ENCODE measurements at places on chromosomes 2 and 18. TPM values are rescaled to one million over a fixed set of nuclear protein-coding genes. Genes with fewer than 3 reads are reported as not detected.

DNA sequence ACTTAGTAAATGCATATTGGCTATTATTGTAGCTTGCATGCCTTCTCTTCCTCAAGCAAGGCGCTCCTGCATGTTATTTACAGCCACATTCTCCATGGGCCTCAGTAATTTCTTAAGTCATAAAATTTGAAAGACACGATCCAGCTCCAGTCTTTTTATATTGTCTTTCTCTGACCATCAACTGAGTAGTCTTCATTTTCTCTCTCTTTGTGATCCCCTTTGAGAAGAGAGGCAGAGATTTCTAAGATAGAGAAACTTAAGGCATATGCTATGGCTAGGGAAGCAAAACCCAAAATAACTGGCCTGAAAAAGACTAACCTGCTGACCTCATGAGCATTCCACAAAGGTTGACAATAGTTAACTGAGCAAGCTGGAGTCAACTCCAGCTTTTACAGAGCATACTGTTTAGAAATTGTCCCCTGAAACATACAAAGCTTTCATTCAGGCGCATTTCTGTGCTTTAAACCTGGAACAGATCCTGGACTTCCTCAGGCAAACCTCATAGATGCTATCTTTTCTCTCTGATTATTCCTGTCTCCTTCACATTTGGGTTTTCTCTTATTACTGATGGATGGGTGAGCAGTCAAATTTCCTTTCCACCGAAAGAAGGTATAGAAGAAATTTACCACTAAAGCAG, 4.6 kb downstream of the DPP4 start:
- H3K27me3 ChIP-seq = no peaks in the 10 kb centered on the region
- H3K4me1 ChIP-seq = peaks cover 17% of the 10 kb centered on the region

DNA sequence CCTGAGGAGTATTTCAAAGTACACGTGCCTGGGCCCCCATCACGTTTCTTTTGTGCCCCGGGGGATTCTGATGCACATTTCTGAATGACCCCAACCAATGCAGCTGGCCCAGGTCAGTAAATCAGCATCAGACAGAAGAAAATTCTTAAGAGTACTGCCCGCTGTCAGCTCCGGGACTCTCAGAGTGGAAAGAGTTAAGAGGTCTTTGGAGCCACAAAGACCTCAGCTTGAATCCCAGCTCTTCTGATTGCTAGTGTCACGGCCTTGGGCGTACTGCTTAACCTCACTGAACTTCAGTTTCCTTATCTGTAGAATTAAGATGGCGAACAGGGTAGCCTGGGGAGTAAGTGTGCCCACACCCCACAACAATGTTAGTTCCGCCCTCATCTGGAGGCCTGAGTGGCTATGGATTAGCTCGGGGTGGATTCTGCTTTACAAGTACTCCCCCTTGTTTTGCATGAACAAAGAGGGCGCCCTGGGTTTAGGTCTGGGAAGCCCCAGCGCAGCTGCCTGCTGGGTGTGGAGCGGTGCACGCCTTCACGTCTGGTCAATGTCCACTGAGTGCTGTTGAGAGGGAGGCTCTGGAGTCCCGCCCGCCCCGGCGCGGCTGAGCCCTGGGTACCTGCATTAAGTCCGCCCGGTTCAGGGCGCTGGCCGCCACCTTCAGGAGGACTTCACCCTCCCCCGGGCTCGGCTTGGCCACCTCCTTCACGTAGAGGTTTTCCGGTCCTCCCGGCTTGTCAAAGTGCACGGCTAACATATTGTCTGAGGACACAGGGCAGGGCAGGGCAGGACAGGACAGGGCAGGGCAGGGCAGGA, 858 bp downstream of the TP53I3 start:
- DNase-seq = peak; percentile 99
- no peaks in the 10 kb centered on the region for H3K27me3 ChIP-seq
- H3K27ac ChIP-seq = peak overlapping the region; percentile 99
- H3K36me3 ChIP-seq = peaks cover 29% of the 10 kb centered on the region

DNA sequence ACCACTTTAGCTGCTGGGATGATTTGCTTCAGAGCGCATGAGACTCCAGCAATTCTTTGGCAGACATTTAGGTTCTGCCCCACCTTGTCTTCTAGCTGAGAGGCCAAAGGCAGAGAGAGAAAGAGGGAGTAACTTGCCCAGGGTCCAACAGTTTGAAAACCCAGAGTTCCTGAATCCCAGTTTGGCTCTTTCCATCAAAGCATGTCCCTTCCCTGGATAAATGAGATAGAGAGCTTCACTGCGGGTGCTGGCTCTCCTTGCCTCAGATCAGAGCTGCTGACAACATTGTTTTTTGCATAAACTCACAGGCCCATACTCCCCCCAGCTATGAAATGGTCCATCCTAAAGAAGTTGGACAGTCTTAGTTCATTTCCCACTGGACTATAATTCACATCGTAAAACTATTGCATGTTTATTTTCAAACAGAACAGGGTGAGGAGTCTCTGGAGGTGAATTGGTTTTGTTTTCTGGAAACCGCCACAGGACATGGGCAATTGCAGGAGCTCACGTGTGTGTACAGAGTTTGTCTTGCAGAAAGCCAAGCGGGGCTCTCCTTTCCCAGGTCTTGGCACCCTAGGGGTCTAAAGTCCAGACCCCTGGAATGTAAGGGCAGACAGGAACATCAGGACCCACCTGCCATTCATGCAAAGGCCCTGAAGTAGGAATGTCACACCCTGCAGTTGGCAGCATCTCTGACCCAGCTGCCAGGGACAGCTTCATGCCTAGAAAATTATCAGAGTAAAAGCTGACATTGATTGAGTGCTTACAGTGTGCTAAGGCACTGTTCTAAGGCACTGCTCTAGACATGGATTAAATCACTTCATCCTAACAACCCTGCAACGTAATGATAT, 25.0 kb upstream of the SLC14A2 start:
- DNase-seq = peak; percentile 30
- no peak overlapping the region for H3K27ac ChIP-seq
- H3K27me3 ChIP-seq = no peaks in the 10 kb centered on the region
- no peaks in the 10 kb centered on the region for H3K36me3 ChIP-seq

Gene ATRAID
- polyA plus RNA-seq = 122 TPM

Gene UGT1A5
- not detected for polyA plus RNA-seq

GRCh38 chr2:115303-115702, 69.0 kb upstream of the FAM110C start:
- H3K27ac ChIP-seq = no peak overlapping the region
- no peaks in the 10 kb centered on the region for H3K36me3 ChIP-seq
- no peak for DNase-seq
- H3K4me3 ChIP-seq = no peak overlapping the region
- H3K4me1 ChIP-seq = no peaks in the 10 kb centered on the region

DNA sequence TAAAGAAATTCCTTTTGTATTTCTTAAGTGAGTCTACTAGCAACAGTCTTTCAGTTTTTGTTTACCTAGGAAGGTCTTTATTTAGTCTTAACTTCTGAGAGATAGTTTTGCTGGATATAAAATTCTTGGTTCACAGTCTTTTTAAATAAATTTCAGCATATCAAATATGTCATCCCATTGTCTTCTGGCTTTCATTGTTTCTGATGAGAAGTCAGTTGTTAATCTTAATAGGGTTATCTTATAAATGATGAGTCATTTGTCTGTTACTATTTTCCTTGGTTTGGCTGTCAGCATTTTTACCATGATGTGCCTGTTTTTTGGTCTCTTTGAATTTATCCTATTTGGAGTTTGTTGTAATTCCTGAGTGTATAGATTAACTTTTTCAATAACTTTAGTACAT, 129.3 kb downstream of the FAM210A start:
- no peak overlapping the region for H3K27ac ChIP-seq
- H3K4me1 ChIP-seq = no peaks in the 10 kb centered on the region
- H3K36me3 ChIP-seq = no peaks in the 10 kb centered on the region
- no peak overlapping the region for H3K4me3 ChIP-seq

Gene ZDBF2
- 0.27 TPM for polyA plus RNA-seq

DNA sequence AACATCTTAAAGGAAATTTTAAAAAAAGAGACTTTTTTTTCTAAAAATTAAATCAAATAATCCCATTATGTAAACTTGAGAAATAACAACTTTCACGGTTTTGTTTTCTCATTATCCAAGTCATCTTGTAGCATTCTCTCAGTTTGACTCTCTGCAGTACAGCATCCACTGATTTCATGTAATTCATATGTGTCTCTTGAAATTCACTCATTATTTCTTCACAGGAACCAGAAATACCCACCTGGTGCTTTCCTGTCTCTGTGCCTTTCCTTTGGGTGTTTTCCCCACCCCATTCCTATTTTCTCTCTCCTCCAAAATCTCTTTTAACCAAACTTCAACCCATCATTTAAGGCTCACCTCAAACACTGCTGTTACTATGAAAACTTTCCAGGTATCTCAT, 116.1 kb upstream of the STK17B start:
- H3K4me3 ChIP-seq = no peak overlapping the region
- no peaks in the 10 kb centered on the region for H3K36me3 ChIP-seq
- H3K27me3 ChIP-seq = no peaks in the 10 kb centered on the region

DNA sequence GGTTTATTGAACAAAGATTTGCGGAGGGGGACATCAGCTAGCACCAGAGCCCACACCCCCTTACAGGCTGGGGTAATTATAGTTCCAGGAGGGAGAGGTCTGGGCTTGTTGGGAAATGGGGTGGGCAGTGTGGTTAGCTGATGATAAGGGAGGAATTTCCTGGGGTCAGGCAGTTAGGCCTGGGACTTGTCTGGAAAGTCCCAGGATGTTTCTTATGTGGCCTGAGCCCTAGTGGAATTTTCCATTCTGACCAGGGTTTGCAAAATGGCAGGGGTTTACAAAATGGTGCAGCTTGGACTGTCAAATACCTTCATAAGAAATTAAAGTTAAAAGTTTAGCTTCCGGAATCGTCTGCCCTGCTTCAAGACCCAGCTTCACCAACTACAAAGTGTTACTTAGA, 199.1 kb downstream of the FBXO15 start:
- DNase-seq = no peak
- H3K36me3 ChIP-seq = no peaks in the 10 kb centered on the region
- no peak overlapping the region for H3K4me3 ChIP-seq
- no peak overlapping the region for H3K27ac ChIP-seq
- no peaks in the 10 kb centered on the region for H3K4me1 ChIP-seq

DNA sequence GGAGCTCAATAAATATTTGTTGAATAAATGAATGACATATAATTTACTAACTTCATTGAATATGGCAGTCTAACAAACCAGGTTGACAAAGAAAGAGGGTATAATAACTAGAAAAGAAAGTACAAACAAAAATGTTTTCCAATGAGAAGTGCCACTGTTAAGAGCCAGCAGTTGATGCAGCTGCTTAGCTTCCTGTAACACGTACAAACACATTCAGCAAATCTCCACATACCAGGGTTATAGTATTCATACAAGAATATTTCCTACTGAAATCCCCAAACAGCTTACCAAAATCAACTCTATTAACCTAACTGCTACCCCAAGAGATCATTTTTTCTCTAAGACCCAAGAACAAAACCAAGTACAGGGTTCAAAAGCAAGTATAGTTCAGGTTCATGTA, 77.7 kb downstream of the THADA start:
- no peaks in the 10 kb centered on the region for H3K36me3 ChIP-seq
- peak overlapping the region; percentile 24 for H3K27ac ChIP-seq
- no peaks in the 10 kb centered on the region for H3K4me1 ChIP-seq
- no peaks in the 10 kb centered on the region for H3K27me3 ChIP-seq
- H3K4me3 ChIP-seq = no peak overlapping the region
- no peak for DNase-seq

DNA sequence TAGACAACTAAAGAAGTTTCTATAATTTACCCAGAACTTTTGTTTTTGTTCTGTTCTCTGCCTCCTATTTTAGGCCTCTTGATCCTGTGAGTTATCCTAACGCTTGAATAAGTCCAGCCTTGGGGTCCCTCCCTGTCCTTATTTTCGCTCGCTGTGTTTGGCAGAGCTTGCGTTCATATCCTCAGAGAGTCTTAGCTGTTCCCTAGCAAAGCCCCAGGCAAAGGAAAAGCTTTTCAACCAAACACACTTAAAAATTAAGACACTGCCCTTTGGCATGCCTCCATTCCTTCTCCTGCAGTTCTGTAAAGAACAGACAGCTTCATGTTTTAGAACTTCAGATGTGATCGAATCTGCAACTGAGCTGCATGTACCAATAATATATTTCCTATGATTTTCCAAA, 517.2 kb downstream of the SUCLG1 start:
- H3K27ac ChIP-seq = no peak overlapping the region
- H3K27me3 ChIP-seq = no peaks in the 10 kb centered on the region
- no peak for DNase-seq
- H3K36me3 ChIP-seq = no peaks in the 10 kb centered on the region
- no peak overlapping the region for H3K4me3 ChIP-seq
- no peaks in the 10 kb centered on the region for H3K4me1 ChIP-seq

GRCh38 chr2:84946204-84947009, 24.6 kb upstream of the KCMF1 start:
- H3K36me3 ChIP-seq = no peaks in the 10 kb centered on the region
- DNase-seq = peak; percentile 71
- no peaks in the 10 kb centered on the region for H3K27me3 ChIP-seq
- H3K27ac ChIP-seq = peak overlapping the region; percentile 95
- no peaks in the 10 kb centered on the region for H3K4me1 ChIP-seq

Gene CYP27A1
- 46.7 TPM for polyA plus RNA-seq

DNA sequence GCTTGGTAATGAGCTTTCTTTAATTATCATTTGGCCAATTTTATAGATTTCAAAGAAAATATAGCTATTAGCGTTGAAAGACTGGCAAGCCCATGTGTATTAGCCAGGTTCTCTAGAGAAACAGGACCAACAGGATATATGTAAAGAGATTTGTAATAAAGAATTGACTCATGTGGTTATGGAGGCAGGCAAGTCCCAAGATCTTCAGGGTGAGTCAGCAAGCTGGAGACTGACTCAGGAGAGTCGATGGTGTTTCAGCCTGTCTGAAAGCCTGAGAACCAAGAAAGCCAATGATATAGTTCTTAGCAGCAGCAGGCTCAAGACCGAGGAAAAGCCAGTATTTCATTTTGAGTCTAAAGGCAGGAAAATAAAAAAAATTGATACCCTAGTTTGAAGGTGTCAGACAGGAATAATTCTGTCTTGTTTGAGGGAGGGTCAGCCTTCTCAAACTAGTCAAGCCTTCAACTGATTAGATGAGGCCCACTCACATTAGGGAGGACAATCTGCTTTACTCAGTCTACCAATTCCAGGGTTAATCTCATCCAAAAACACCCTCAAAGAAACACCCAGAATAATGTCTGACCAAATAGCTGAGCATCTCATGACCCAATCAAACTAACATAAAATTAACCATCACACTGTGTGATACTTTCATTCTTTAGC, 78.3 kb upstream of the CRIM1 start:
- DNase-seq = no peak
- no peaks in the 10 kb centered on the region for H3K4me1 ChIP-seq
- H3K27ac ChIP-seq = no peak overlapping the region
- H3K27me3 ChIP-seq = no peaks in the 10 kb centered on the region
- no peak overlapping the region for H3K4me3 ChIP-seq
- H3K36me3 ChIP-seq = no peaks in the 10 kb centered on the region

All from small intestine (tissue), 16 donors.